ENCODE measurements at places on chromosomes 13 and 19.

DNA sequence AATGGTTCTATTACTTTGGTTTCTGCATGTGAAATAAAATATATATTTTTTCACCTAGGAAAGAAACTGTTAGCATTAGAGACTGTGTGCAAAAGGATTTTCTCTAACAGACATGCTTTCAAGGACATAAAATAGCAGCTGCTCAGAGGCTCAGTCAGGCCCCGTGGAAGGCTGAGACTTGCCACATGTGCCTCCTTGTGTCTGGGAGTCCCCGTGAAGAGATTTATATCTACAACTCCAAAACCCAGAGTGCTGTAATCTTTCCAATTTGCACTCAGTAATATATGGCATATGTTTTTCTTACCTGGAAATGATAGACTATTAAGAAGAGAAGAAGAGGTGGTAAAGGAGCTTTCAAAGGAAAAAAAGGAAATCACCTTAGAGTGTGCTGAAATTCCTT lies 371.6 kb upstream of the OBI1 start:
- no peak for DNase-seq

DNA sequence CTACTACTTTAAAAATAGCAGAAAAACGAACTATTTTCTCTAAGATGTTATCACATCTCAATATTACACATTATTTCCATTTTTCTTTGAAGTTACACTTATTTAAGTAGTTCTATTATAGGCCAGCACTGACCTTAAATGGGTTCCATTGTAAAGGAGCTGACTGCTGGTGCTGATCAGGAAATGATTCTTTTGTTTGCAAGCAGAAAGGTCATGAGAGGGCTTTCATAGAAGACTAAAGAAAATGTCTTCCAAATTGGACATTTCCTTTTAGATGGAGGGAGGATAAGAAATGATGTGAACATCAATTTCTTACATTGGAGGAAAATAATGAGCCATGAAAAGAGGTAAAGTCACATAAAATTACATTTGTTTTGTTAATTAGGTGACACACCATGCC lies 96.2 kb downstream of the SUCLA2 start:
- DNase-seq, result no peak

DNA sequence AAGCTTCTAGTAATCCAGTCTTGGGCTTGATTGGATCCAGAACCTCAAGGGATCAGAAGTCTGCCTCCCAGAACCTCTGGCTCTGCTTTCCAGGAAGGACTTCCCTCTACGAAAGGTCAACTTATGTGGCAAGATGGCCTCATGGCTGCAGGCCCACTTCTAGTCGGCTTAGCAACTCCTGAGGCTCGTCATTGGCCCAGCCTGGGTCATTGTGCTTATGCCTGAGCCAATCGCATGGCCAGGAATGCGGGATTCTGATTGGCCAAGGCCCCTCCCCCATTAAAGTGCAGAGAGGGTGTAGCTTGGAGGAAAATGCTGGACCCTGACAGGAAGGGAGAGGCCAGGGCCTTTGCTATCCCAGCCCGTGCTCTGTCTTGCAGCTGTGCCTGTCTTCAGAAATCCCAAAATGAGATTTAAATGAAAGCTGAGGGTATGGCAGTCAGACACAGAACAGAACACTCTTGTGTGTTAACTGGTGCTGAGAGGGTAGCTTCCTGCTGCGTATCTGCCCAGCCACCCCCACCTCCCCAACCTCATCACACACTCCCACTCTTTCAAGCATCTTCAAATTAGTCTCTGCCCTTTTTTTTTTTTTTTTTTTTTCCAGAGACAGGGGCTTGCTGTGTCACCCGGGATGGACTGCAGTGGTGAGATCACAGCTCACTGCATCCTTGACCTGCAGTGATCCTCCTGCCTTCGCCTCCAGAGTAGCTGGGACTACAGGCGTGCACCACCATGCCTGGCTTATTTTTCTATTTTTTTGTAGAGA lies 5.5 kb upstream of the CCNE1 start:
- peak; percentile 73 for DNase-seq

- no peak for DNase-seq
Measured at GRCh38 chr13:69319656-69320055, 788.0 kb upstream of the ATXN8OS start.

DNA sequence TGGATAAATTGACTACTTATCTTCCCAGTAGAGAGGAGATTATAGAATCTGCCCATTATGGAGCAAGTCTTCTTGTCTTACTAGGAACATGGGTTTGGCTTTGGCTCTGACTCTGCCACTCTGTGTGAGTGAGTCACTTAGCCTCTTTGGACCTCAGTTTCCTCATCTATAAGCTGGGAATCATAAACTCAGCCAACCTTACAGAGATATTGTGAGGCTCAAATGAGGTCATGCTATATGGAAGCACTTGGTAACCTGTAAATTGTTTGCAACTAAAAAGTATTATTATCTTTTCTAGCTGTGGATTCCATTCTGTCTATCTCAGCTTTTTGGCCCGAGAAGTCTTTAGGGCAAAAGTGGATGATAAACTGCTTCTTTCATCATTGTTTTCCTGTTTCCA lies 186.8 kb upstream of the TSC22D1 start:
- no peak for DNase-seq

- no peak for DNase-seq
Measured at GRCh38 chr19:8831373-8831772, 731 bp downstream of the ZNF558 start.

DNA sequence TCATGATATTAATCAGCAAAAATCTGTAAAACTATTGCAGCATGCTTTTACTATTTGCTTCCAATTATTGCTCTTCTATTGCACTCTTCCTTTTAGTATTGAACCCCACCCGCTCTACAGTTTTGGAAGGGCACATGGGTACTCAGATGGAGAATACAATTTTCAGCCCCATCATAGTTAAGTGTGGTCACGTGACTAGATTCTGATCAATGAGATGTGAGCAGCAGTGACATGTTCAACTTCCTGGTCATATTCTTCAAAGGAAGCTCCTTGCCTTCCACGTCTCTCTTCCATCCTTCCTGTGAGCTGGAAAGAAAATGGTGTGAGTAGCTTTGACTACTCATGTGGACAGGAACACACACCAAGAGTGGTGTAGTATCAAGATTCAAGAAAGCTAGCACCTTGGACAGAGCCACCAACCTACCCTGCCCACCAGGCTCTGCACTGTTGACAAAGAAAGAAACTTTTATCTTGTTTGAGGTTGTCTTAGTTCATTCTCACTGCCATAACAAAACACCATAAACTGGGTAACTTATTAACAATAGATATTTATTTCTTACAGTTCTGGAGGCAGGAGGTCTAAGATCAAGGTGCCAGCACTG lies 3.8 kb upstream of the FGF14 start:
- no peak for DNase-seq

- DNase-seq, result no peak
Measured at GRCh38 chr19:46608178-46608577, 7.0 kb downstream of the CALM3 start.

GRCh38 chr13:42272804-42273175 lies 838 bp downstream of the AKAP11 start:
- DNase-seq, result peak; percentile 18

DNA sequence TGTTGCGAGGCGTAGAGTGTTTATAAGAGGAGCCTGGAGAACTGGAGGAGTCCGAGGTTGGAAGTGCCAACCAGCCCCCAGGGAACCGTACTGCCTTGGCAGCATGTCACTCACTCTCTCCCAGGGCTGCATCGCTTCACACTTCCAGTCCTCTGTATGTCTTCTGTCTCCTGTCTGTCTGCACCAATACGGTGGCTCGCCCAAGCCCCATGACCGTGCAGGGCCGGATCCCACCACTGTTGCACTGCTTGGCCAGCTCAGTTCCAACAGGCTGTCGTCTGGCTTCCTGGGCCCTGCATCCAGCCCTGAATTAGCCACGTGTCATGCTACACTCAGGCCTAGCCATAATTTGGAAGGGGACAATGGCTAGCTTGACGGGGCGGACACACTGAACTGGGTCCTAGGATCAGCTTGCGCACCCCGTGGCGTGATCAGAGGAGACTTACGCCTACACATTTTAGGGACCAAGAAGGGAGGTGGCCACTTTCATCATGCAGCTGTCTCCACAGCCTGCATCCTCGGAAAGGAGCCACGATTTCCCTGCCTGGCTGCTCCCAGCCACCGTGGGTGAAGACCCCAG lies 147.1 kb downstream of the URI1 start:
- no peak for DNase-seq

GRCh38 chr19:51127755-51128154 lies 3.0 kb downstream of the SIGLEC9 start:
- no peak for DNase-seq

DNA sequence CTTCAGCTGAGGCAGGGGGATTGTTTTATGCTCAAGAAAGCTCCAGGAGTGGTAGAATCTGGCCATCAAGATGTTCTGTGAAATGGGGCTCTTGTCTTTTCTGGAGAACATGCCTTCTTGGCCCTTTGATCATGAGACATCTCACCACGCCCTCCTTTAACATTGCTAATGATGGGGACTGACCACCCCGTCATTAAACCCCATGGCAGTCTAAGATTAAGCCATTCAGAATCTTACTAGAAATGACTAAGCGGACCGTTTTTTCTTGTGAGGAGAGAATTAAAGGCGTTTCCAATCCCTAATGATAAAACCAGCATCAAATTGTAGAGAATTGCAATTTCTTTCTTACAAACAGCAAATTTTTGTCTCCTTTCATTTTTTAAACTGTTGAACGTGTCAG lies 89.4 kb downstream of the COL4A2 start:
- no peak for DNase-seq

- DNase-seq, result no peak
Measured at GRCh38 chr19:29131456-29131855, 81.5 kb downstream of the UQCRFS1 start.

DNA sequence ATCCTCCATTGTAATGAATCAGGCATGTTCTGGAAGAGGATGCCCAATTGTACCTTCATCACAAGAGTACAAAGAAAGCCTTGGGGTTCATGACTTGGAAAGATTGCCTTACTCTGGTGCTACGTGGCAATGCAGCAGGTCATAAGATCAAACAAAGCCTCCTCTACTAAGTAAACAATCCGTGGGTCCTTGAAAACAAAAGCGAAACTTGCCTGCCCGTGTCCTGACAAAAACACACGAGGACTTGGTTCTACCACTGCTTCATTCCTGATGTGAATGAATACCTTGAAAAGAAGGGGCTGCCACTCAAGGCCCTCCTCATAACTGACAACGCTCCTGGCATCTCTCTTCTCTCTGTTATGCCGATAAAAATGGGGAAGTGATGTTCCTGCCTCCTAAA lies 18.9 kb downstream of the ZNF563 start:
- DNase-seq, result no peak

GRCh38 chr13:46327246-46327645 lies 59.8 kb downstream of the RUBCNL start:
- no peak for DNase-seq

GRCh38 chr13:45206340-45206739 lies 5.5 kb upstream of the KCTD4 start:
- no peak for DNase-seq

- no peak for DNase-seq
Measured at GRCh38 chr13:111517641-111518010, 197.2 kb downstream of the TEX29 start.

DNA sequence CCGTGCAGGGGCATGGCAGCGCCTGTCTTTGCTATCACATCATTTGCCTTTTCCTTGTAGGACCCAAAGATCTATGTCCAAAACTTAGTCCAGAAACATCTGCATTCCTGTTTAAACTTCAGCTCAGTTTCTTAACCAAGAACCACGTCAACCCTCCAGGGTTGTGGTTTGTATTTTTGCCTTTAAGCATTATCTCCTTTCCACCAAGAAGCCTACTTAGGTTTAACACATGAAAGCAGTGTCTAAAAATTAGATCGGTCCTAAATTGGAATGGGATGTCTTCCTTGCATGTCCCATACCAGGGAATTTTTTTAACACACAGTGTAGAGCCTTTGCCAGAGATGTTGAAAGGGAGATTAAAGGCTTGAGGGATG lies 38.8 kb downstream of the DHRS12 start:
- no peak for DNase-seq

GRCh38 chr19:5784581-5785147 lies at the start of gene PRR22:
Gene PRR22, minus strand, starts transcription at chr19:5784746. Its CDS starts 86 bp downstream, at chr19:5784660.
- DNase-seq, result no peak

DNA sequence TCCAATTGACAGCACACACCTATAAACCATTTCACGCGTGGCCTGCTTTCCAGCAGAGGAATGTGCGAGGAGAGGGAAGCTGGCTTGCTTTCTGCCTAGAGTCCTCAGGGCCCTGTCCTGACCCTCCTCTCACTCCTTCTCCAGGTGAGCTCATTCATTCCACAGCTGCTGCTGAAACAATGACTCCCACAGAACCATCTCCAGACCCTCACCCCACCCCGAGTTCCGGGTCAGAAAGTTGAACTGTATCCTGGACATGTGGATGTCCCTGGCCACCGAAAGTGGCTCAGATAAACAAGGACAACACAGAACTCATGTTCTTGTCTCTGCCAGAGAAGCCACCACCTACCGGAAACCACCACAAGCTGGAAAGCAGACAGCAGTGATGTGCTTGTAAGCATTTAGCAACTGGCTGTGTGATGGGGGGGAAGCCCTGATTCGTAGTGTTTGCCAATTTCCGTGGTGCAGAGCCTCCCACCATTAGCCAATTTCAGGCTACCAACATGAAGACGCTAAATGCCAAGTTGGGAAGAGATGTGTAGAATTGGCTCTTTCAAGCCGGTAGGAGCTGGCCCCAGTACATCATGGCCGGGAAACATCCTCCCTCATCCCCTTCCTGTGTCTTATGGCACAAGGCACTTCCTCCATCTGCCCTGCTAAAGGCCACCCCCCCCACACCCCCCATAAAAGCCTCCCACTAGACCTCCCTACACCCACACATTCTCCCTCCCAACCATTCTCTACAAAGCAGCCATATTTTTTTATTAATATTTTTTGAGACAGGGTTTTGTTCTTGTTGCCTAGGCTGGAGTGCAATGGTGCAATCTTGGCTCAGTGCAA lies 5.0 kb downstream of the SYCE2 start:
- DNase-seq, result peak; percentile 35

- DNase-seq, result no peak
Measured at GRCh38 chr13:44322928-44323327, 50.7 kb upstream of the SERP2 start.

GRCh38 chr13:112207129-112207528 lies 140.2 kb downstream of the SOX1 start:
- DNase-seq, result no peak

DNA sequence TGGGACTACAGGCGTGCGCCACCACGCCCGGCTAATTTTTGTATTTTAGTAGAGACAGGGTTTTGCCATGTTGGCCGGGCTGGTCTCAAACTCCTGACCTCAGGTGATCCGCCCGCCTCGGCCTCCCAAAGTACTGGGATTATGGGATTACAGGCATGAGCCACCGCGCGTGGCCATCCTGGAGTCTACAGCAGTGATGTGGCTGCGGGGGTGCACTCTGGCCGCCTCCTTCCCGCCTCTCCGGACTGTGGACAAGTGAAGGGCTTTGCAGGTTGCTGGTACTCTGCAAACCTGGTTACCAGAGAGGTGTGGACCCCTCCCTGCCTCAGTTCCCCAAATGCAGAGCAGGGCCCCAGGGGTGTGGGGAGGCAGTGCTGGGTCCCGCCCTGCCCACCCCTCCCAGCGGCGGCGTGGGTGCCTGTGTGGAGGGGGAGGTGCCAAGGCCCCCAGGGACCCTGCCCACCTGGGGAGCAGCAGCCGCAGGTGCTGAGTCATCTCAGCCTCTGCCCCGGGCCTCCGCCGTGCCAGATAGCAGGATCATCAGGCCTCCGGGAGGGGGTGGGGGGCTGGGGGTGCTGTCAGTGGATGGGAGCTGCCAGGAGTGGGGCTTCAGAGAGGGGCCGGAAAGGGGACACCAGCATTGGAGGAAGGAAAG lies 23.1 kb downstream of the ARID3A start:
- DNase-seq, result no peak

GRCh38 chr13:110479215-110479545 lies 82.3 kb downstream of the RAB20 start:
- DNase-seq, result no peak

GRCh38 chr13:25802579-25802978 lies 249.2 kb downstream of the SHISA2 start:
- no peak for DNase-seq

GRCh38 chr19:53907690-53908089 lies 1.4 kb upstream of the CACNG7 start:
- no peak for DNase-seq

All from cerebellar cortex (tissue), 1 donor.